Cerebellar nuclear complex (tissue), 1 donor: ENCODE measurements at places on chromosomes 1 and 21.

GRCh38 chr1:41670217-41670957 lies 185.9 kb upstream of the EDN2 start:
- DNase-seq = no peak

GRCh38 chr1:219517031-219517430 lies 95.9 kb downstream of the ZC3H11B start:
- DNase-seq = no peak

DNA sequence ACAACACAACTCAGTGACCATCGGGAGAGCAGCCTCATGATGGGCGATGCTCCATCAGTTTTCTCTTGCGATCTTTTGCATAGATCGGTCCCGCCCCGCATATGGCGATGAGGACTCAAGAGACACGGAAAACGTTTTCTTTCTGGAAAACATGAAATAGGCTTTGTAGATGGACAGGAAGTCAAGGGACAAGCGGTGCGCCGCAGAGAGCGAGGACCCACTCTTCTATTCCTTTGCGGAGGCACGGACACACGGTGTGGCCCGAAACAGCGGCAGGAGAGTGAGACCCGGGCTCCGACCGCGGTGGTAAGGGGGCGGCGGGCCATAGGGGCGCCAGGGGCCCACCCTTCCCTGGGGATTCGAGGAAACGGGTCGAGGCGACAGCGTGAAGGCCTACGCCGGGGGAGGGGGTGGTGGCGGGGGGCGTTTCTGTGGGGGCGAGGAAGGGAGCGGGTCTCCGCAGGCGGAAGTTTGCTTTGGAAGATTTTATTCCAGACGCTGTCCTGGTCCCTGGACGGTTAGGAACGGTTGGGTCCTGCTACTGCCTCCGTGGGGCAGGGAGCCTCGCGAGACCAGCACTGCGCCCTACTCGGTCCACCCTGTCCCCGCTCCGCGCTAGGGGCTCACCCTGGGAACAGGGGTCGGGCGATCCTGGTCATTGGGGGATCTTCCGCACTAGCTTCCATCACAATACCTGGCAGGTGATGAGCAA lies 796 bp upstream of the TDRKH start:
- DNase-seq = no peak

GRCh38 chr1:86795316-86795715 lies 90.9 kb downstream of the SH3GLB1 start:
- DNase-seq = no peak

- no peak for DNase-seq
Measured at GRCh38 chr1:161226320-161226711, 456 bp downstream of the TOMM40L start.

DNA sequence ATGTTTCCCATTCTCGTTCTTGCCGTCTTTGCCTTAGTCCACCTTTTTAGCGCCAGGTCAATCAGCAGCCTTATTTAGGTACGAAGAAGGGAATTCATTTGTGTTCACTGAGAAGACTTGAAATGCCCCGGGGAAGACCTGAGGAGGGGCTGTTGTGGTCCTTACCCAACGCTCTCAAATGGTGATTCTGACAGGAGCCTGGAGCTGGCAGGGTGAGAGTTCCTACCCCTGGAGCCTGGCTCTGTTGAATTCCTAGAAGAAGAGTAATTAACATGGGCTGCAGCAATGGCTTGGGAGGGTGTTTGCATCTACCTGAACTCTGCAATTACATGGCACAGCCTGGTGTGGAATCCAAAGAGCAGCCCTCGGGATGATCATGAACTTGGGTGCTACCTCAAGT lies 76.9 kb upstream of the DSCAM start:
- DNase-seq = no peak

GRCh38 chr1:223802032-223802431 lies 43.7 kb downstream of the TP53BP2 start:
- DNase-seq = no peak

GRCh38 chr1:118589238-118589846 lies 398.8 kb downstream of the TBX15 start:
- no peak for DNase-seq

- no peak for DNase-seq
Measured at GRCh38 chr21:38857152-38857825, 51.6 kb downstream of the ETS2 start.

DNA sequence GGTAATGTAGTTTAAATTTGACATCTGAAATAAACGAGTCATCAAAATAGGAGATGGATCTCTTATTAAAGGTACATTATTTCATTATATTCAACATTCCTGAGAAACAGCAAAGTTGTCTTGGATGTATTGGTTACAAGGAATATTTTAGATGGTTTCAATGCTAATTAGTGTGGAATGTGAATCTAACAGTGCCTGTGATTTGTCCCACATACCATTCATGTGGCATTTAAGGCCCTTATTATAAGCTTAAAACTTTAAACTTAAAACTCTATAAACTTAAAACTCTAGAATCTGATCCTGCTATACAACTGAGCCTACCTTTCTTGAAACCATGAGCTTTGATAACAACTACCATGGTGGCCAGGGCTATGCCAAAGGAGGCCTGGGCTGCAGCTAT lies at the start of gene KRTAP22-1:
KRTAP22-1 (plus strand) TSS at position 301 of the 400 bp plus-strand sequence.
- no peak for DNase-seq

GRCh38 chr1:117562581-117563491 lies 43.0 kb upstream of the TENT5C start:
- DNase-seq = no peak

GRCh38 chr1:205260948-205261732 lies 33.4 kb downstream of the TMCC2 start:
- no peak for DNase-seq

GRCh38 chr1:186871784-186872183 lies 43.0 kb downstream of the PLA2G4A start:
- DNase-seq = no peak

DNA sequence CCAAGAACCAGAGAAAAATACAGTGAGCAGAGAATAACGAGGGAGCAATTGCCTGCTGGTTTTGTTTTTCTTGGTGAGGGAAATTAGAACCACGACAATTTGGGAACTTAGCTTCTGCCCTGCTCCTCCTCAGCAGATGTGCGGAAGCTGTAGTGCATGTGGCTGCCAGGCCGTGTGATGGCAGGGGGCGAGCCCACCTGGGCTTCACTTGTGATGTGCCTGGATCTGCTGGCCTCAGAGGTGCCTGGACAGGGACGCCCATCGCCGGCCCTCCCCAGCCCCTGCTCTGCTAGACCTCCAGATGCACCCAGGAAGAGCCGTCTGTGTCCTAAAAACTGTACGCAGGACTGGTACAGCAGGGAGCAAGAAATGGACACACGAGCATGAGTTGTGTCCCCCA lies 28.5 kb upstream of the C1orf174 start:
- DNase-seq = no peak

DNA sequence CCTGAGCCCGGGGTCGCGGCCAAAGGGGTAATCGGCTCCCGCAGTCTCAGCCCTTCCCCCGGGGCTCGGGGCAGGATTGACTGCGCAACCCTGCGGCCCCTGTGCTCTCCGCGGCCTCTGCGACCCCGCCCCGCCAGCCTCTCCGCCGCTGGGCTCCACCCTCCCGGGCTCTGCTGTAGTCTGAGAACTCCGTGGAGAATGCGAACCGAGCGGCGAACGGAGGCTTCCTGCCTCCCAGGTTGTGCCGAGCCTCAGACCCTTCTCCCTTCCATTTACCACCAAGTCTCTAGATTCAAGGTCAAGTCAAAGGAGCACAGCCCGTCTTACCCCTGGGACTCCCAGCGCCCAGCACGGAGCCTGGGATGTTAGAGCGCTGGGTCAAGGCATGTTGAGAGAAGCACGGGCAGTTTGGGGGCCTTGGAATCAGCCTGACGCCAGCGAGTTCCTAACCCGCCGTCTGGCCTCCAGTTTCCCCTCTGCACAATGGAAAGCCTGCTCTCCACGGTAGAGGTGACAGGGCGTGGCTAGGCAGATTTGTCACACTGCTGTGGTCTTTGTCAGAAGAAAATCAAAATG lies 3.0 kb downstream of the ATP2B4 start:
- no peak for DNase-seq

DNA sequence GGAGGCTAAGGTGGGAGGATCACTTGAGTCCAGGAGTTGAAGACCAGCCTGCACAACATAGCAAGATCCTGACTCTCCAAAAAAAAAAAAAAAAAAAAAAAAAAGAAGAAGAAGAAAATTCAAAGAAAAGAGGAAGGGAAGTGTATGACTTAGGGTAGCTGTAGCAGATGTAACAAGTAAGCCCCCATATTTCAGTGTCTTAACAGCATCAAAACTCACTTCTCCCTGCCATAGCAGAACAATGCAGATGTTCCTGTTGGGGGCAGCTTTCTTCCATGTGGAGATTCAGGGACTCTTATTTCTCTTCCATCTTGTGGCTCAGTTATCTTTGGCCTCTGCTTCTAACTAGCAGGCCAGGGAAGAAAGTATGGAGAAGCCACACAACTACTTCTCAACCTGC lies 10.2 kb upstream of the PTGFRN start:
- no peak for DNase-seq

DNA sequence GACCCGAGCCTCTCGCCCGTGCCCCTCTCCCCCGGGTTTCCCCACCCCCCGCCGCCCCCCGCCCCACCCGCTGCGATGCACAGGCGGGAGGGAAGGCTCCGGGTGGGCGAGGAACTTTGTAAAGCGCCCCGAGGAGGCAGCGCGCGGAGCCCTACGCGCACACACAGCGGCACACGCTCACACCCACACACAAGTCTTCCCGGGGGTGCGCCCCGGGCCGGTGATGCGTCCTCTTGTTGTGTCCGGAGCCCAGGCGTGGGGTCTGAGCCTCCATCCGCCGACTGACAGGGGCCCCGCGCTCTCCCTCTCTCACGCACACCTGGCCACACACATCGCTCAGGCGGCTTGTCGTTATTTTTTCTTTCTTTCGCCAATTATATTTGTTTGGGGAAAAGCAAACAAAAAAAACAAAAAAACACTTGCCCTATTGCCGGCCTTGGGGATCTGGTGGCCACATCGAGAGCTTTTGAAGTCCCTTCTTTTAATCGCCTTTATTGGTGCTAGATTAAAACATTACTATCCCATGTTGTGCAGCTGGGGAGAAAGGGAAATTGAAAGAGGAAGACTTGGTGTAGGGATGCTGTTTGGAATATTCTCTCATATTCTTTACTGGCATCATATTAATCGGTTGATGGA lies 770 bp downstream of the NTNG1 start:
- DNase-seq = no peak

DNA sequence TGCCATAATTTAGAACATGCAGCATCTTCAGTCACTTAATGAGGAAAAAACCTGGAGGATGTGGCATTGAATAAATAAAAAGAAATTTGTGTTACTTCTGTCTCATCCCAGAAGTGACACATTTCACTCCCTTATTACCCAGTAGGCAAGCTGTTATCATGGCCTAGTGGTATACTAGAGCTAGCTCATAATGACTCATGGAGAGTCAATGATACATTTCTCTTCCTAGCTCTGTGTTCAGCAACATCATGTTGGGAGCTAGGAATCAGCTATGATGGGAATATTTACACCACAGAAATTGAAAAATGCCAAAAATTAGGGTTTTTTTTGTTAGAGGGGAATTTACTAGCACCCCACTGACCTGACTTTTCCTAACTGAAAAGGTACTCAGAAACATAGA lies 182.7 kb downstream of the HMCN1 start:
- DNase-seq = no peak

- DNase-seq = no peak
Measured at GRCh38 chr1:59025898-59026426, 242.1 kb upstream of the JUN start.

DNA sequence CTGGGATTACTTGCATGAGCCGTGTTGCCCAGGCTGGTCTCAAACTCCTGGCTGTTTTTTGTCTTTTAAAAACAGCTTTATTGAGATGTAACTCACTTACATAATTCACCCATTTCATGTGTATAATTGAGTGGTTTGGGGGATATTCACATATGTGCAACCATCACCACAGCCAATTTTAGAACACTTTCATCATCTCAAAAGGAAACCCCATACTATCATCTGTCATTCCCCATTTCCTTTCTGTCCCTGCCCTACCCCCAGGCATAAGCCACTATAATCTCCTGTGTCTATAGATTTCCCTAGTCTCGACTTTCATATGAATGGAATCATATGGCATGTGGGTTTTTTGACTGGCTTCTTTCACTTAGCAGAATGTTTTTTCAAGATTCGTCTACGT lies 43.3 kb downstream of the GPR137B start:
- DNase-seq = no peak

GRCh38 chr1:59107516-59107915 lies 189.4 kb upstream of the FGGY start:
- DNase-seq = peak; percentile 13

DNA sequence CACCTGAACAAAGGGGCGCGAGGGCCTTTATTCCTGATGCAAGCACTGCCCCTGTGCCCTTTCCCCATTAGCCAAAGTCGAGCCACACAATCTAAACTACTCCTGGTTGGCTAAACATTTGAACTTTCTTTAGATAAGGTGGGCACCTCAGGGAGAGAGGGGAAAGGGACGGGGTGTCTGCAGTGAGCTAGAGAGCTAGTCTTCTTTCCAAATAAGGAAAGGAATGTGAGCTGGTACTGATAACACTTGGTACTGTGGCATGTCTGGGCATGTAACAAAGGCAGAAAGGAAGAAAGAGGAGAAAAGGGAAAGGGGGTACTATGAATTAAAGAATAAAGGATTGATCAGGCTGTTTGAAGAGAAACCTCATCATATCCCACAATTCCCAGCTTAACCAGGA lies 62.8 kb downstream of the OVGP1 start:
- DNase-seq = no peak

DNA sequence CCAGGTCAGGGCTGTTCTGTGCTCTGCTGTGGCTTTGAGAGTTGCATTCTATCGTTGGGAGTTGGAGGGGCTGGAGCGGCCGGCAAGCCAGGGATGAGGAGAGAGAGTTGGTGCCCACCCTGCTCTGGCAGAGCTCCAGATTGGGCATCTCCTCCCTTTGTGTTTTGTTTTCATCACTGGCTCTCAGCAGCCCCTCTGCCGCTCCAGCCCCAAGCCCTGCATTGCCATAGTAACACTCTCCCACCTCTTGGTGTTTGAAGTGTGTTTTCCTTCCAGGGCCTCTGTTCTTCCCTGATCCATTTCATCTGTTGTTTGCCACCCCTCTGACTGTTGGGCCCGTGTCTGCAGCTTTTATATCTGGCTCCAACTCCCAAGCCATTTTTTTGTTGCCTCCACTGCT lies 152.7 kb downstream of the URB2 start:
- DNase-seq = no peak

DNA sequence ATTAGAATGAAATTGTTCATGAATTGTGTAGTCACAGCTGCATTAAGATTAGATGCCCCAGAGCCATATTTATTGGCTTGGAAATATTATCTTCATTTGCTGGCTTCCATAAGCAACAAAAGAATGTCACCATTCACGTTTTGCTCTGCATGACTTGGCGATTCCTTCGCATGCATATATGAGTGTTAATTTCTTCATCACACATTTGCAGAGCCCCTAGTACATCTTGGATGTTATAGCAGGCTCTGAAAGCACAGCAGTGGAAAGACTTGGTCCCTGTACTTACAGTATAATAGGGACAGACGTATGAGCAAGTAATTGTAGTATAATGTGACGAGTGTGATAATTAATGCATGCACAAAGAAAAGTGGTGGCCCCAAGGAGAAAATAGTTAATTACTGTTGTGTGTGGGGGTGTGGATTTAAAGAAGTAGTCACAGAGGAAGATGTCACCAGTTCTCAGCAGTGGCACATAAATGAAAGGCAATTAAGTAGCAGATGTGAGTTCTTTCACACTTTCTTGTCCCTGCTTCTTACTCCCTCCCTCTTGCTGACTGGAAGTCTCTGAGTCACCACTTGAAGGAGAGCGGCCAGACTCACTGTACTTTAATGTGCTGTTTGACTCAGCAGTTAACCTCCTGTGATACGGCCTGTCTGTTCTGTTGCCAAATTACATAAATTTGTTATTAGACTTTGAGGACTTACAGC lies 21.0 kb downstream of the S100A10 start:
- DNase-seq = no peak
